ENCODE measurements at places on chromosomes 5 and 9.

DNA sequence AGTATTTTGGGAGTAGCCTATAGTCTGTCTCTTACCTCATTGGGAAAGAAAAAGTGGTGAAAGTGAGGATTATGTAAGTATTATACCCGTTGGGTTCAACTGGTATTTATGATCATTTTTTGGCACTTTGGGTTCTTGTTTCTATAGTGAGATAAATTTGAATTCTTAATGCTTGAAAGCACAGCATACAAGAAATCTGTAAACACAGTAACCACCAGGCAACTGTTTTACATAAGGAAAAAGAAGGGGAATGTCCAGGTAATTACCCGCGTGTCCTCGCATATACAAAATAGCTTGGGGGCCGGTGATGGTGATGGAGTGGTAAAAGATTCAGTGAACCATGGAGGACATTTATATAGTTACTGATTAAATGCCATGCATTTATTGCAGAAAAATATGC is 60.5 kb downstream of the BASP1 start:
- no peak for DNase-seq

GRCh38 chr5:109345699-109346098 is 64.1 kb downstream of the PJA2 start:
- DNase-seq, result no peak

DNA sequence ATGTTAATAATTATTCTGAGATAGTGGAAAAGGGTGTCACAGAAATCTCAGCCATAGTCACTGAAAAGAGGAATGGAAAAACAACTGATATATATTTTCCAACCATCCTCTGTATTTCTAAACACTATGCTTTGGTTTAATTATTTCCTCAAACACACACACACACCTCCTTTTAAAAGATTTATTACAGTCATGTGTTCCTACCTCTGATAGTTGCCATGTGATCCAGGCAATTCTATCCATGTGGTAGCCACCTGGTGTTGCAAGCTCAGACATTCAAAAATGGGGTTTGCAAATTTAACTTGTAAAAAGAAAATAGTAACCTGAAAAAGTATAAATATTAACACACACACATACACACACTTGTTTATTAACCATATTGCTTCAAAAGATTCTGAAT is 40.0 kb upstream of the CCNG1 start:
- no peak for DNase-seq

GRCh38 chr5:35598707-35599370 is 18.8 kb upstream of the SPEF2 start:
- no peak for DNase-seq

- DNase-seq, result no peak
Observed at GRCh38 chr5:151151793-151152192, 5.8 kb downstream of the ANXA6 start.

- DNase-seq, result no peak
Observed at GRCh38 chr9:131511880-131512279, 9.2 kb downstream of the POMT1 start.

DNA sequence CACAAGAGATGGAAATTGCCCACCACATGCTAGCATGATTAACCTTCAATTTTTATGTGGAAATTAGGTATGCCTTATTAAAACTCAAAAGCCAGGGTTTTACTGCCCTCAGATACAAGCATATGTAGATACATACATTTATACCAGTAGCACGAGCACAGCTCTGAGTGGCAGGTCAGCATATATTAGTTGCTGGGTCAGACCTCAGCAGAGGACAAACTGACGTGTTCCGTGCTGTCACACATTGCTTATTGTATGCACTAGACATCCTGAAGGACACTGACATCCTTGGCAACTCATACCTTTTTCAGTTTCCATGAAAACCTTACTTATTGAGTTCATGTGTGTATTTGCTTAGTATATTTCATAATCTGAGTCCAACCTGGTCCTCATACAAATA is 307.7 kb downstream of the TLE1 start:
- no peak for DNase-seq

DNA sequence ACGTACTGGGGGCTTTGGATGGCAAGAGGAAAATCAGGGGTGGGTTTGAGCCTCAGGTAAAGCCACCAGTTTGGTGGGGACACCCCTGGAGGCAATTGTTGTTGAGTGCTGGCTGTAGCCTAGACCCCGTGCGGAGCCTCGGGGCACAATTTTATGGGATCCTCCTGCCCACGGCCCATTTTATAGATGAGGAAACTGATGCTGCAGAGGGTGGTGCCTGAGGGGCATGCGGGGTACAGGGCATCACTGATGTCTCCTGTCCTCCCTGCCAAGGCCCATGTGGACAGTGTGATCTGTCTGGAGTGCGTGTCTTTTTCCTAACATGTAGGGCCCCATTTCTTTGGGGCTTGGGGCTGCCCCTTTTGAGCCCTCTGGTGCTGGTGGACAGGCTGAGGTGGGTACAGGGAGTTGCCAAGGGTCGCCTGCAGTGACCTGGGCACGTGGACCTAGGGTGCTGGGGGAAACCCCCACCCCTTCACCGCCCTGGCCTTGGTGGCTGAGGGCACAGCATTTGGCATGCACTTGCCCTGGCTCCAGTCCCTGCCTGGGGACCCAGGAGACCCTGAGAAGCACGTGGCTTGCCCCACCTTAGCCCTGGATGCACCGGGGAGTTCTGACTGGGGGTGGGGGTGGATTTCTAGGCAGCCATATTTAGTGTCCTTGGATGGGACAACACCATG is 22.1 kb downstream of the WNK2 start:
- no peak for DNase-seq

Measured in LNCaP clone FGC (cell line).